GM12892 (cell line): ENCODE measurements at places on chromosomes 4 and X.

DNA sequence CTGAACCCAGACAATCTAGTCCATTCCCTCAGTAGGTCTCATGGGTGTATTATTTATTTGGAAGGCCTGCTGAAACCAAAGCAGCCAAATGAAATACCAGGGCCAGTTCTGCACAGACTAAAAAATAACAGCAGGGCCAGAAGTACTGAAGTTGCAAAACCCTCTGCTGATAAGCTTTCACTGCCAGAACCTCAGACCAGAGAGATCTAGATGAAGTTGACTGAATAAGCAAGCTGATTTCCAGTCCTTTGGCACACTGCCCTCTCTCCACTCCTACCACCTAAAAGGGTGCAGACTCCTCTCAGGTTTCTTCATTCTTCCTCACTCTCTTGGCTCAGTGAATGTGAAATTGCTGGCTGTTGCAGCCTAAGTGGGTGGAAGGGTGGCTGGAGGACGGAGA lies 276.7 kb upstream of the KLF3 start:
- no peak for DNase-seq

- no peak for DNase-seq
These were observed 194.8 kb downstream of the SOWAHB start for GRCh38 chr4:76703123-76703490.

- no peak for DNase-seq
These were observed 1.6 kb downstream of the UGT2A3 start for GRCh38 chr4:68950033-68950432.

GRCh38 chrX:41512394-41512793 lies 65.3 kb downstream of the NYX start:
- peak; percentile 18 for DNase-seq

GRCh38 chr4:56134266-56134665 lies 185.5 kb downstream of the CEP135 start:
- DNase-seq, result no peak

GRCh38 chr4:35836596-35836995 lies 407.7 kb downstream of the ARAP2 start:
- no peak for DNase-seq

- no peak for DNase-seq
These were observed 93.7 kb upstream of the TRPC3 start for GRCh38 chr4:122045533-122045932.

DNA sequence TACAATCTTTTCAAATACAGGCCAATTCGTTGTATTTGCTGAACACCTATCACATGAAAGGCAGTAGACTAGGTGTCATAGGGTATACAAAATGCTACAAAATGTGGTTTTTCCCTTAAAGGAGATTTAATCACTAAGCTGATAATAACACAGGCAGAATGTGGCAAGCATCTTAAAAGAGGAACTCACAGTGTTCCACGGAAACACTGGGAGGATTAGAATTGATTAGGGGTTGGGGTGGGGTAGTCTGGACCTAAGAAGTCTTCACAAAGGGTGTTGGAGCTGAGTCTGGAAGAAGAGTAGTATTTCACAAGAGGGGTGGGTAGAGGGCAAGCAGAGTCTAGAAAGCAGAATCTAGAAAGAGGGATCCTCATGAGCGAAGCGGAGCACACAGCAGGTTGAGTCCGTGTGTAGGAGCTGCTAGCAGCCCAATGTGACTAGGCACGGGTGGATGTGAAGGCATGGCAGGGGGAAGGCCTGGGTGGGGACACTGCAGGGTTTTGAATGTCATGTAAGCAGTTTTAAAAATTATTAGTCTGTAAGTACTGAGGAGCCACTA lies 123.6 kb downstream of the MGST2 start:
- no peak for DNase-seq

DNA sequence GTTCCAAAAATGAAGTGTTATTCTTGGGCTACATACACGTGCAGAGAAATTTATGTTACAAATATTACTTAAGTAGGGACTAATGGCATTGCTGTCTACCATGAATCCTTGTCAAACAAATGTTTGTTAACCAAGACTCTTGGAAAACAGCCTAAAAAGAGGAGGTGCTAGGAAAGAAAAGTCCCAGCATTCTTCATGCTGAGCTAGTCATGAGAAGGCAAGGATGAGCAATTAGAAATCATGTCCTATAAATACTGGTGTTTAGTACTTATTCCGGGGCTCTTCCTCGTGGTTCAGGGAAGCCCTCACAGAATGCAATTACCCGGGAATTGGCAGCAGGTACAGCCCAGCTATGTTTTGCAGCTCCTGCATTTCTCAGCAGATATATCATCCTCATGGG lies 378.1 kb upstream of the FTHL17 start:
- no peak for DNase-seq

DNA sequence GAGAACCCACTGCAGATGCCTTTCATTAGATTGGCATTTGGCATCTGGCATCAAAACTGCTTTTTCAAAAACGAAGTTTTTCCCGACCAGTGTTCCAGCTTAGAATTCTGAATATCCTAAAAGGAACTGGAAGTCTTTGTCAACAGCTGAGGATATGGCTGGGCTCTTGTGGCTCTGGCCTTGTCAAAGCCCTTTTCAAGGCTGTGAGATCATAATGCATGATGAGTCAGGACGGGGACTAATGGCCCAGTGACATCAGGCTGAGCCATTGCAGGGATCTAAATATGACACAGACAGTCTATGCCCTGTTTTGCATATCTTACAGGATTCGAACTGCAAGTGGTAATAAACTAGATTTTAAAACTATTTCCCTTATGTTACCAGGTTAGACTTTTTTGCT lies 306.4 kb downstream of the PTTG2 start:
- no peak for DNase-seq

- DNase-seq, result no peak
These were observed 16.3 kb downstream of the CPZ start for GRCh38 chr4:8608714-8609391.

GRCh38 chr4:75015627-75016026 lies 82.7 kb downstream of the PARM1 start:
- no peak for DNase-seq

DNA sequence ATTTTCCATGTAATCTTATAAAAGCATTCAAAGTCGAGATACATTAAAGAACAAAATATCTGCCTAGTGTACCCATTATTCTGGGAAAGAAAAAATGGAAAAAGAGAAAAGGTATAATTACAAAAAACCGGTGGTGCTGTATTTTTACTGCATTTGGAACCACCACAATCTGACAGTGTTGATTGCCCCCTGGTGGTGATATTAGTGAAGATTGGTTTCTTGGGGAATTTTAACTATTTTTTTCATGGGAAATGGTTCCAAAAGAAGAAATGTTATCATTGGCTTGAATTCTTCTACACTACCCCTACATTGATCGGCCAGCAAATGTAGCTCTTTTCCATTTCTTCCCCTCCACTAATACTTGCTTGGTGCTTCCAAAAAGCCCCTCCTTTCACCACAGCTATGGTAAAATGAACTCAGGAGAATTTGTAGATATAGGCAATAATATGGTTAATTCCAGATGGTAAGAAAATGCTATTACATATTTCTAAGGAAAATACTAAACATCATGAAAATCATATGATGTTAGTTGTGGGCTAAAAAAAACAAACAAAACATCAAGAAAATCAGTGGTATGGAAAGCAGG lies 50.0 kb downstream of the COX18 start:
- DNase-seq, result no peak

DNA sequence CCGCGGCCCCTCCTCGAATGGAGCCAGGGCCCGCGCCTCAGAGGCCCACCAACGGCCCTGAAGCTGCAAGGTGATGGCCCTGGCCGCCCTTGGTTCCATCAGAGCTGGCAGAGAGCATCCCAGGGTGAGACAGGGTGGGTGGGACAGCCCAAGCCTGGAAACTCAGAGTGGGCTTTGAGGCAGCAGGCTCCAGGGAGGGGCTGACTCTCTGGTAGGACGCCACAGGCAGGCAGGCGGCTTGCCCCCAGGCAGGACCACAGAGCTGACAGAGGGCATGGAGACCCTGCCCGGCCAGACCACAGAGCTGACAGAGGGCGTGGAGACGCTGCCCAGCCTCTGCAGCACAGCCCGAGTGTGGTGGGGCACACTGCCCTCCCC lies 4.8 kb downstream of the MYL5 start:
- DNase-seq, result no peak

DNA sequence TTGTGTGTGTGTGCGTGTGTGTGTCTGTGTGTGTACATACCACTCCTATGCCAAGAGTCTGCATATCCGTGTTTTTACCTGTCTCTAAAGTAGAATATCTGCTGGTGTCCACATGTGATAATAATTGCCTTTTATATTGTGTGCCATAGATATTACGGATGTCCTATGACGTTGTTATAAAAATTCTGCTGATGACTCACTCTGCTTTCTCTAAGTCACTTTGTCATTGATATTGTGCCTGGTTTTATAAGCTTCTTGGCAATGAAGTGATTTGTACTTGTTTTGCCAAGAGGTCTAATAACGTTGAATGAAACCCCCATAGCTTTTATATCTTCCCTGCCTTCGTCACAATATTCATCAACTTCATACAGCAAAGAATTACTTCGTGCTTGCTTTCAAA lies 102.6 kb upstream of the C1GALT1C1 start:
- DNase-seq, result no peak

DNA sequence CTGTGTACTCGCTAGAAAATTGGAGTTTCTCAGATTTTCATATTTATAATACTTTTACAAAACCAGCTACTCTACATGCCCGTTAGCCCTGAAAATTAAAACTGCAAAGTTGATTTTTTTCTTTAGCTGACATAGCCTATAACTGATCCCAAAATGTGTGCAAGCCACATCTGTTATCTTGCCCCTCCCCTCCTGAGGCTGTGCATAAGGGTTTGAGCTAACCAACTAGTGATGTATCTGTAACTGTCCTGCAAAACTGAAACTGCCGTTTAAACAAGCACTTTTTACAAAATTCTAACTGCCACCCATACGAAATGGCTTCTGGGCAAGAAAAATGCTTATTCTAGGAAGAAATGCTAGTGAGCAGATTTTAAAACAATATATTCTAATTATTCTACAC lies 59.1 kb downstream of the EDNRA start:
- no peak for DNase-seq

GRCh38 chr4:113888006-113888405 lies 91.4 kb downstream of the ARSJ start:
- no peak for DNase-seq

GRCh38 chr4:141768954-141769353 lies 132.6 kb downstream of the IL15 start:
- no peak for DNase-seq

DNA sequence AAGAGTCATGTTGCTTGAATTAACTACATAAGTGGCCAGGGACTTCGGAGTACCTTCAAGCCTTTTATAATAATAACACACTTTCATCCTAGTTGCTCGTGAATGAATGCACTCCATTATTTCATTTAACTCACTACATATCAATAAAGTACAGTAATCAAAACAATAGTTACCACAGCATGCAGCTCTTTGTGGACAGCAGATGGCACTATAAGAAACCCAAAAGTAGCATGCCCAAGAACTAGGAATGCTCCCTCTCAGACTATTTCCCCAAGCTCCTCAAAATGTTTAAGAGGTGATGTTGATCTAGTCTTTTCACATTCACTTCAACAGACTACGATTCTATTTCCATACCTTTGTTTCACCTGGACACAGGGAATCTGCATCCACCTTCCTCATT lies 500.8 kb upstream of the DIAPH2 start:
- DNase-seq, result no peak

DNA sequence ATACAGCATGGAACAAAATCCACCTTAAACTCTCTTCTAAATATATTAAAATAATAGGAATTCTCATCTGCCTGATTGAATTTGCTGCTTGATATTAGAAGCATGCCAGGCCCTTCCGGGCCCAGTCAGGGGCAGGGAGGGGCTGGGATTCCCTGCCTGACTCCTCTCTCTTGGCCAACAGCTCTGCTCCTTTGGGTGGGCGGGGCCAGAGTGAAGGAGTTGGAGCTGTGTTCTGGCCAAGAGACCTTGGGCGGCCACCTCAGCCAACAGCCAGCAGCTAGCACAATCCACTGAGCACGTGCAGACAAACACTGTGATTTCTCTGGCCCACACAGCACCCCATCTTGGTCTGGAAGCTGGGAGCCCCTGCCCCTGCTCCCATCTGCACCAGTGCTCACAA lies 140.3 kb downstream of the PJA1 start:
- no peak for DNase-seq

DNA sequence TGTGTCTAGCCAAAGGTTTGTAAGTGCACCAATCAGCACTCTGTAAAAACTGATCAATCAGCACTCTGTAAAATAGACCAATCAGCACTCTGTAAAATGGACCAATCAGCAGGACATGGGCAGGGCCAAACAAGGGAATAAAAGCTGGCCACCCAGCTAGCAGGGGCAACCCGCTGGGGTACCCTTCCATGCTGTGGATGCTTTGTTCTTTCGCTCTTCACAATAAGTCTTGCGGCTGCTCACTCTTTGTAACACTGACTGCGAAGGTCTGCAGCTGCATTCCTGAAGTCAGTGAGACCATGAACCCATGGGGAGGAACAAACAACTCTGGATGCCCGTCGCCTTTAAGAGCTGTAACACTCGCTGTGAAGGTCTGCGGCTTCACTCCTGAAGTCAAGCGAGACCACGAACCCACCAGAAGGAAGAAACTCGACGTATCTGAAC lies 14.3 kb downstream of the HNRNPDL start:
- no peak for DNase-seq

DNA sequence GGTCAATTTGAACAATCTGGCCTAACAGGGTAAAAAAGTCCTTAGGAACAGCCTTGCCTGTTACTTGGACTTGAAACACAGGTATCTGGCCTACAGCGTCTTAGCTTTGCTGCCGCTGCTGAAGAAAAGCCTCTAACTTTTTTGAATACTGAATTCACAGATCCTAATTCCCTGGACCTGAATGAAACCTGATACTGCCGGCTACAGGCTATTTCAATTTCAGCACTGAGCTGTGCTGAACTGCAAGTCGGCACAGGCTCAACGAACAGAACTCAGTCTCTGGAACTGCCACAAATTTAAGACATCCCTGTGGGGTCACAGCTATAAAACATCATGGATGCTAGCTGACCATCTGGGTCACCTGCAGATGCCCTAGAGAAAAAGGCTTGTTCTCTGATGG lies 7.2 kb downstream of the NR0B1 start:
- no peak for DNase-seq

DNA sequence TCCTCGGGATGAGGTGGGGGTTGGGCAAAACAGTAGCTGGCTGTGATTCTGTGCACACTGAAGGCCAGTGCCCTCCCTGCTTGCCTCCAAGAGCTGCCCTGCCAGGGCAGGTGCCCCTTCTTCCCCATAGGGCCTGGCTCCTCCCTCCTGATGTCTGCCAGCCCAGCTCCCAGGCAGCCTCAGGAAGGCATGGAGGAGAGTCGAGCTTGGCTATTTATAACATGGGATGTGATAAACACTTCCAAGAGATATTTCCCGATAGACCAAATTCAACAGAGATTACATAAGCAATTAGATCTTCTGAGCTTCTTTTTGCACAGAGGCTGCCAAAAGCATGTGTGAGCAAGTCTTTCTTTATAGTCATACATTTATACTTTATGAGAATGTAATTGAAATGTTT lies 45.3 kb upstream of the PJA1 start:
- no peak for DNase-seq

- no peak for DNase-seq
These were observed 127.6 kb upstream of the SPANXN4 start for GRCh38 chrX:142898164-142898563.

- DNase-seq, result no peak
These were observed 88.9 kb downstream of the RPS6KA6 start for GRCh38 chrX:84099120-84099519.
